ENCODE measurements at places on chromosomes 12 and 14. TPM values are rescaled to one million over a fixed set of nuclear protein-coding genes. Genes with fewer than 3 reads are reported as not detected.

The HOXC12 gene
- total RNA-seq, result not detected

The GPR68 gene
- total RNA-seq, result 2.1 TPM

The SERPINA1 gene
- total RNA-seq, result 6.8 TPM

The NUP107 gene
- 85.4 TPM for total RNA-seq

The SLC17A8 gene
- total RNA-seq, result 3.6 TPM

The INSM2 gene
- total RNA-seq, result 24.3 TPM

The CCDC196 gene
- not detected for total RNA-seq

The PPP1R36 gene
- 1.5 TPM for total RNA-seq

The ACOT2 gene
- 22.7 TPM for total RNA-seq

The RHEBL1 gene
- 0.77 TPM for total RNA-seq

The PLEKHA5 gene
- total RNA-seq, result 85.0 TPM

The MIP gene
- 303 TPM for total RNA-seq

The OR6C2 gene
- total RNA-seq, result not detected

The CLEC9A gene
- total RNA-seq, result 0.27 TPM

The SMCO2 gene
- 1.9 TPM for total RNA-seq

The GARIN6 gene
- not detected for total RNA-seq

The SIX4 gene
- 9.4 TPM for total RNA-seq

The IFNG-AS1 gene
- total RNA-seq, result 4.9 TPM

The GLT1D1 gene
- total RNA-seq, result 8.6 TPM

The SYCP3 gene
- total RNA-seq, result not detected

The CFAP73 gene
- total RNA-seq, result not detected

The SIX6 gene
- 44.8 TPM for total RNA-seq

The GPR33 gene
- total RNA-seq, result not detected

Data from camera-type eye (tissue), 1 donor.